Activated naive CD4-positive, alpha-beta T cell treated with anti-CD3 and anti-CD28 coated beads, Interleukin-2, amount 10 ng/mL, durations not matched to agents 7 days and 5 days (primary cell): ENCODE measurements at places on chromosomes 16 and 17.

GRCh38 chr16:63720848-63721247 lies 1401.0 kb downstream of the CDH11 start:
- DNase-seq = no peak

- DNase-seq = no peak
Observed at GRCh38 chr17:973053-973452, 6.5 kb downstream of the NXN start.

DNA sequence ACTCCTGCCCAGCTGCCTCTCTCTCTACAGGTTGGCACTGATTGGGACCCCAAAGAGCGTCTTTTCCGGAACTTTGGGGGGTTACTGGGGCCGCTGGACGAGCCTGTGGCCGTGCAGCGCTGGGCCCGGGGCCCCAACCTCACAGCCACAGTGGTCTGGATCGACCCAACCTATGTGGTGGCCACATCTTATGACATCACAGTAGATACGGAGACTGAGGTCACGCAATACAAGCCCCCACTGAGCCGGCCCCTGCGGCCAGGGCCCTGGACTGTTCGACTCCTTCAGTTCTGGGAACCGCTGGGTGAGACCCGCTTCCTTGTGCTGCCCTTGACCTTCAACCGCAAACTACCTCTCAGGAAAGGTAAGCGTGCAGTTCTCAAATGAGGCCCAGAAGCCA lies 12.3 kb downstream of the XYLT2 start:
- DNase-seq = no peak

- DNase-seq = no peak
Observed at GRCh38 chr17:72125226-72125651, 4.4 kb downstream of the SOX9 start.

DNA sequence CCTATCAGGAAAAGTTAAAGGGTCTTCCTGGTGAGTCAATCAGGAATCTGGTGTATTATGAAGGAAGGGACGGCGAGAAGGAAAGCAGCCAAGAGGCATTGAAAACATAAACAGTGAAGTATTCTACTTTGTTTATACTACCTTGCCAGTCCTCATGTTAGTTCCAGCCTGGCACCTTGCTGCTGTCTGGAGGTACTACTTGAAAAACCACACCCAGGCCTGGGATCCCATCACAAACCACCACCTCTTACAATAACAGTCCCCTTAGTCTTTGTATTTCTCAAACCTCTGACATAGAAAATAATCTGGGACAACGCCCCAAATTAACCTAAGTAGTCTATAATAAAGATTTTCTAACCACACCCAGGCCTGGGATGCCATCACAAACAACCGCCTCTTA lies 676.7 kb upstream of the SOX9 start:
- no peak for DNase-seq

DNA sequence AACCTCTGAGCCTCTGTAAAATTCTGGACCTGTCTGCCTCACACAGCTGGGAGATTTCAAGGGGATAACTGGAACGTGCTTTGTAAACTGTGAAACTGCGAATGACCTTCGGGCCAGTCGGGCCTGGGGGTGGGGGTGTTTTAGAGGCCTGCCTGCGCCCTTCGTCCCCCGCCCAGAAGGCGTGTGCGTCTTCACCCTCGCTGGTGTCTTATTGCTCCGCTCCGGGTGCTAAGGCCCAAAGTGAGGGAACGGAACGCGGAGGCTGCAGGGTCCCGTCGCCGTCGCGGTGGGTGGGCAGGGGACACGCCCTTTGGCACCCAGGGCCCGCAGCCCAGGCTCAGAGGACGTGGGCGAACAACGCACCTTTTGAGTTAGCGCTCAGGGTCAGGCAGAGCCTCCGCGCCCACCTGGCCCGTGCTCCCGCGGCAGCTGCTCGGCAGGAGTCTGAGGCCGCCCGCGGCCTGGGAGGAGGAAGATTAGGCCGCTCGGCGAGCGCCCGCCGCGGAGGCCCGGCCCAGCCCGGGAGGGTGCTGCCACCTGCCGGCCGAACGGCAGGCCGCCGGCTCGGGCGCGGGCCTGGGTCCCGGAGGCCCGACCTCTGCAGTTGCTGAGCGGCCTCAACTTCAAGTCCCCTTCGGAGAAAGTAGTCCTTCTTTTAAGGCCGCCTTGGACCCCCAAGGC lies 29.7 kb downstream of the DCAKD start:
- peak; percentile 73 for DNase-seq

DNA sequence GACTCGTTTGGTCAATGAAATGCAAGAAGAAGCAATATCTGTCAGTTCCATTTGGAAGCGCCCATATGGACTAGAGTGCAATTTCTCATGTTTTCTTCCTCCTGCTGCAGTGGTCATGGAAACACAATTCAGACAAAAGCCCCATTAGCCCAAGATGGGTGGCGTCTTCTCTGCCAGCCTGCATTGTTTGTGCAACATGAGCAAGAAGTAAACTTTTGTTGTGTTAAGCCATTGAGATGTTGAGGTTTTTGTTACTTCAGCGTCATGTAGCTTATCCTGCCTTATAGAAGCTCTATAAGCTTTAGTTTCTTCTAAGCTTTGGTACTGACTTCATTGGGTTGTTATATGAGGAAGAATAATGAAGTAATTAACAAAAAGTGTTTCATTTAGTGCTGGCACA lies 137.4 kb downstream of the NPIPB5 start:
- no peak for DNase-seq

DNA sequence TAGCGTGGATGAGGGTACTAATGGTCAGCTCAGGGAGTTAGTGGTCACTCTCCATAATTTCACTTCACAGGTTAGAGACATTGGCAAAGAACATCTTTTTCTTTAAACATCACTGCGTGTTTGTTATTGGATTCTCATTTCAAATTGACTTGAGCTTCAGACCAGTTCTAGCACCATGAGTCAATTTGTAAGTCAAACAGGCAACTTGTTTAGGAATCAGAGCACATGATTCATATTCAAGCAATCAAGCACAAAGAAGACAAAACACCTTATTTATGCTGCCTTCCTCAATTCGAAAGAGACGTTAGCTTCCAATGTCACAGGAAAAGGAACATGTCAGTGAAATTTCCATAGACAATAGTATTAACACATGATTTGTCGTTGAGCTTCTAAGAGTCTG lies 62.3 kb downstream of the HS3ST3A1 start:
- no peak for DNase-seq

- DNase-seq = no peak
Observed at GRCh38 chr17:44623070-44623725, 33.1 kb upstream of the MEIOC start.

- peak; percentile 34 for DNase-seq
Observed at GRCh38 chr17:21001813-21002221, 41.0 kb downstream of the USP22 start.

- no peak for DNase-seq
Observed at GRCh38 chr17:6910987-6911603, 79.6 kb upstream of the TEKT1 start.

DNA sequence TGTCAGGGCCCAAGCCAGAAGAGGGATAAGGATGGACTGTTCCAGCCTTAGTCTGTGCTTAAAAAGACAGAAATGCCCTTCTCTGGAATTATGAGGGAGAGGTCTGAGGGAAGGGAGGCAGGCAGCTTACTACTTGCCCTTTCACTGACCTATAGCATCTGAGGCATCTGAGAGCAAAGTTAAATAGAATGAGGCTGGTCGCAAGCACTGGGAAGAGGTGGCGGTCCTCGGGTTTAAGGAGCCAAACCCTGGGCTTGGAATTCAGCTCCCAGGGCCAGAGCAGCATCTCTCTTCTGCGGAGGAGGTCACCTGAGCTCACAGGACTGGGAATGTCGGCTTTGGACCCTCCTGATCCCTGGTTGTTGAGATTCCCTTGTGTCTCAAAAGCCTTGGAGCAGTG lies 3.1 kb upstream of the LIMD2 start:
- no peak for DNase-seq

DNA sequence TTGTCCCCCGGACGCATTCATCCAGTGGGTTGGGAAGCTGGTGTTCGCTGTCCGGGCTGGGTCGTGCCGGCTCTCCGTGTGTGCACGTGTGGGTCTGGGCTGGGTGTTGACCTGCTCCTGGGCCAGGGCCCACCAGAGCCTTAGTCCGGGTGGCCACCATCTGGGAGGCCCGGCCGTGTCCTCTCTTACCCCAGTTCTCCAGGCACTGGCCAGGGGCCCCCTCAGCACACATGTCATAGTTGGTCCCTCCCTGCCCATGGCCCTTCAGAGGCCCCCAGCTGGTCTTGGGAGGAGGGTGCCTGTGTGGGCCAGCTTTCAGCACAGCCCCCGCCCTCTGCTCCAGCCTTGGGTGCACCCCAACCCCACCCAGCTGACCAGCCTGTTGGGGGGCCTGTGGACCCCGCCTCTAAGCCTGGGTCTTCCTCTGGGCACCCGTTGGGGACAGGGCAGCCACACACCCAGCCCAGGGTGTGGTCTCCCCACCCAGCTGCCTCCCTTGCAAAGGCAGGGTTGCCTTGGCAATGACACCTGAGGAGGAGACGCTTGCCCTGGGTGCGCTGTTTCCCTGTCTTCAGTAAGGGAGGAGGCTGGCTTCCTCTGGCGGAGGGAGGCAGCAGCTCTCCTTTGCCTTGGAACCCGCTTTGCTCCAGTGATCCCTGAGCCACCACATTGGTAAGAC lies 77.4 kb downstream of the JPH3 start:
- no peak for DNase-seq

GRCh38 chr17:78921437-78921971 lies 3.7 kb downstream of the TIMP2 start:
- DNase-seq = no peak

DNA sequence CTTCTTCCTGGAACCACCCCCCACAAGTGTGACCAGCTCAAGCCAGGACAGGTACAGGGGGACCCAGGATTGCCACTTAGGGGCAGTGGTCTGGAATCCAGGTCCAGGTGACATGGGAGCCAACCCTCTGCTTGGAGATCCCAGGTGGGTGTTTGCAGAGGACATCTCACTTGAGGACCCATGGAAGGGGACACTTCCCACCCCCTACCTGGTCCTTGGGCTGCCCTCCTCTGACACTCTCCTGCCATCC lies 145.5 kb downstream of the SEC14L1 start:
- no peak for DNase-seq

DNA sequence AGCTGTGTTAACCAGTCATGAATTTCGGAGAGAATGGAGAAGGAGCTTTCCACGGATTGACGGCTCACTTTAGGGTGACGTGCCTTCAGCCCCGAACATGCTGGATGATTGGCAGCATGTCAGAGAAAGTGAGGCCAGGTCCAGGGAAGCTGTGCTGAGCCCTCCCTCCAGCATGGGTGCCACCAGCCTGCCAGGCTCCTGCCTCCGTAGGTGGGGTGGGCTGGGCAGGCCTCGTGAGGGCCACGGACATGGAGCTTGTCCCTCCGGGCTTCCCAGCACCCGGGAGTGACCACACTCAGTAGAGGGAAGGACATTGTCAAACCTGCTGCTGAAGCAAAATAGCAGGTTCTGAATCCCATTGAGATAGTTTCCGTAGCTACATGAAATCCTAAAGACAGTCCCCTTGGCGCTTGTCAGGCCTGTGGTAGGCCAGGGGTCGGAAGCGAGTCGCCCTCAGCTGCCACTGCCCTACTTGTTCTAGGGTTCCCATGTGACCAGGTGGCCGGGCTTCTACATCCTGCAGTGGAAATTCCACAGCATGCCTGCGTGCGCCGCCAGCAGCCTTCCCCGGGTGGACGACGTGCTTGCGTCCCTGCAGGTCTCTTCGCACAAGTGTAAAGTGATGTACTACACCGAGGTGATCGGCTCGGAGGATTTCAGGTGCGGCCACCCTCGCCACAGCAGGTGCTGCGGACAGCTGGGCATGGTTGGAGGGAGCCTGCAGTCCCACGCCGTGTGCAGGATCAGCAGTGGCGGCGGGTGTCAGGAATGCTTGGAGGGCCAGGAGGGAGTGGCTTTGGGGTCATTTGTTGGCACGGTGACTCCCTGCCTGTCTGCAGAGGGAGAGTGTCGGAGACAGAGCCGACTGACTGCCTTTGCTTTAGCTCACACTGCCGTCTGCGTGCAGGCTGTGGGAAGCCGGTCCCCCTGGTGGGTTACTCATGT lies 72.3 kb downstream of the SEC14L1 start:
- DNase-seq = no peak

DNA sequence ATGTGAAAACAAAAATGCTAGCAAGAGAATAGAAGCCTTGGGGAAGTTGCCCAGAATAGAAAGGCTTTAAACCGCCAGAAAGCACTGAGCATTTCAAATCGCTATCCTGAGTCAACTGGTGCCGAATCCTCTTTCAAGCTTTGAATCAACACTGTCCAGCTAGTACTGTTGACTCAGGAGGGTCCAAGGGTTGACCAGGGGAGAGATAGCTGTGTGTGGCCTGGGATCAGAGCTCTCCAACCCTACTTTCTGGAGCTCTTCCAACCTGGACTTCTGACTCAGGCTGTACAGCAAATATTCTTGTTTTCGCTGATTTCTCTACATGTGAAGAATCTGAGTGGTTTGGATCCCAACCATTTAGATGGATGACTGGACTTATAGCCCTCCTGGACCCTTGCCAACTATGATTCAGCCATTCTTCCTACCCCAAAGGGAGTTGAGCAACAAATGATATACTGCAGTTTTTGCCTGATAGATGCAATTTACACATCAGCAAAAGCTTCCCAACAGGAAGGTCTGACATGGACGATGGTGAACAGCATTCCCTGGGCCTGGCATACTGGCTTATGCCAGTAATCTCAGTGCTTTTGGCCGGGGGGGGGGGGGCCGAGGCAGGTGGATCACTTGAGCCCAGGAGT lies 154.0 kb upstream of the SDK2 start:
- no peak for DNase-seq

- DNase-seq = no peak
Observed at GRCh38 chr17:69712801-69713311, 298.4 kb downstream of the MAP2K6 start.

- no peak for DNase-seq
Observed at GRCh38 chr17:30226878-30227277, 8.6 kb downstream of the SLC6A4 start.

GRCh38 chr17:77957235-77957856 lies 1.2 kb upstream of the TNRC6C start:
- DNase-seq = peak; percentile 21

- peak; percentile 72 for DNase-seq
Observed at GRCh38 chr16:10876799-10877341, at the start of gene CIITA. CIITA (plus strand) TSS chr16:10877202; CDS start chr16:10877331, 129 bp downstream.
